ENCODE measurements at places on chromosomes 1 and 21.

DNA sequence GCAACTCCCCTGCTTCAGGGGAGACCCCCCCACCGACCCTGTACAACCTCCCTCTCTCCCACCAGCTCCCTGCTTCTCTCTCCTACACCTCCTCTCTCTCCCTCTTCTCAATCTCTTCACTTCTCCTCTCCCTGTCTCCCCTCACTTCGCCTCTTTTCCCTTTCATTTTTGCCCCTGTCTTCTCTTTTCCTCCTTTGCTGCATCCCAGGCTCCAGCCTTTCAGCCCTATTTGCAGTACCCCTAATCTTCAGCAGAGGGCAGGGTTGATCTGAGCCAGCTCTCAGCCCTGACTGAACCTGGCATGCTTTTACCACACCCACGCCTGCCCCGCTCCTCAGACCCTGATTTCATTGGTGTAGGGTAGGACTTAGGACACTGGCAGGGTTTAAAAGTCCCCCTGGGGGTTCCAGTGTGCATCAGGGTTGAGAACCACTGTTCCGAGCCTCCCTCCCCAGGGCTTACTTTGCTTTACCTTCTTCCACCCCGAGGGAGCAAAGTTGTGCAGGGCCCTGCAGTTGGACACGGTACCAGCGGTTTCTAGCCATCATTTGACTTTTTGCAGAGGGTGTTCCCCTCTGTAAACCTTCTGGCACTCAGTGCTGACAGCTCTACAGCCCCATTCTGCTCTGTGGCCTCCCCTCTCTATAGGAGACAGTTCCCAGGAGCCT, 67.3 kb upstream of the CNTN2 start:
- peak; percentile 62 for DNase-seq

DNA sequence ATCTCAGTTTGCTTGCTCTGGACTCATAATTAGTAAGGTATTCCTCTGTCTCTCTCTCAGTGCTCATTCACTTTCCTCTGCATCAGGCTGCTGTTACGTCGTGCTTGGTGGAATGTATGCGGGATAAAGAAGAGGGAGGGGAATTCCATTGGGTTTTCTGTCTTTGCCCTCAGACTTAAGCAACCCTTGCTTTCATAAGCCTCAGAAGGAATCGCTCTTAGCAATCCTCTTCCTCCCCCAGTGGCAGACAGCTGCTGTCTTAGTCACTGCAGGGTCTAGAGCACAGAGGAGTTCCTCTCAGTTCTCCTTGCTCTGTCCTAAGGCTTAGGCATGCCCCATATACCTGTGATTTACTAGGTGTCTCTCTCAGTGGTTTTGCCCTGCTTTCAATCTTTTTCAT, 19.1 kb upstream of the NTMT2 start:
- no peak for DNase-seq

DNA sequence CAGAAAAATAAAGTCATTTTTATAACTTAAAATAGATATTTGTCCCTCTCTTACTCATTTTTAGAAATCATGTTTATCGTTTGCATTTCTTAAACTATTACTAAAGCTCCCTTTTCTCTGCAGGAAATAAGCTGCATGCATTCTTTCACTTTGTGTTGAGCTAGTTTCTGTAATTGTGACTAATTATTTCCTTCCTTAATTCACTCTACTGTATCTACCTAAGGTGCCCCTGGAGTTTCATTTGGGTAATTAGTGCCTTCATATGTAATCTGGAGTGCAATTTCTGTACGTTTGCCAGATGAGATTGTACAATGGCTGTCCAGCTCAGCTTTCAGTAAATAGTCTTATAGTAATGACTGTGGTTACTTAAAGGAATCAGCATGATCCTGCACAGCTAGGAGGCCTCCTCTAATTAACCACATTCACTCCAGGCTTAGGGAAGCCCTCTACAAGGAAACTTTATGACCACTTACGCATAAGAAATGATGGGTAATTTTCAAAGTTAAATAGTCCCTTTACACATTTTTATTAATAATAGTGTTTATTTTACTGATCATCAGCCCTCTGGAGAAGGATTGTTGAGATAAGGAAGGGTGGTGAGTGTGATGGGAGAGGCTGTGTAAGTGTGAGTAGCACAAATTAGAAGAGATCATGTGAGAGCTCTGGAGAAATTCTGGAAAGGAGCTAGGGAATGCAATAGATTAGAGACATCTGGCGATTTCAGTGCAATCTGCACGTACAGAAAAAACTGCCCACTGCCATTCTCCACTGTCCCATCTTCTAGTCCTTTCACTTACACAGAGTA, 86.8 kb downstream of the LRRC8C start:
- DNase-seq: no peak

GRCh38 chr1:5507340-5507739, 484.9 kb downstream of the NPHP4 start:
- DNase-seq: no peak

GRCh38 chr21:34307991-34308532, 55.7 kb upstream of the KCNE2 start:
- no peak for DNase-seq

DNA sequence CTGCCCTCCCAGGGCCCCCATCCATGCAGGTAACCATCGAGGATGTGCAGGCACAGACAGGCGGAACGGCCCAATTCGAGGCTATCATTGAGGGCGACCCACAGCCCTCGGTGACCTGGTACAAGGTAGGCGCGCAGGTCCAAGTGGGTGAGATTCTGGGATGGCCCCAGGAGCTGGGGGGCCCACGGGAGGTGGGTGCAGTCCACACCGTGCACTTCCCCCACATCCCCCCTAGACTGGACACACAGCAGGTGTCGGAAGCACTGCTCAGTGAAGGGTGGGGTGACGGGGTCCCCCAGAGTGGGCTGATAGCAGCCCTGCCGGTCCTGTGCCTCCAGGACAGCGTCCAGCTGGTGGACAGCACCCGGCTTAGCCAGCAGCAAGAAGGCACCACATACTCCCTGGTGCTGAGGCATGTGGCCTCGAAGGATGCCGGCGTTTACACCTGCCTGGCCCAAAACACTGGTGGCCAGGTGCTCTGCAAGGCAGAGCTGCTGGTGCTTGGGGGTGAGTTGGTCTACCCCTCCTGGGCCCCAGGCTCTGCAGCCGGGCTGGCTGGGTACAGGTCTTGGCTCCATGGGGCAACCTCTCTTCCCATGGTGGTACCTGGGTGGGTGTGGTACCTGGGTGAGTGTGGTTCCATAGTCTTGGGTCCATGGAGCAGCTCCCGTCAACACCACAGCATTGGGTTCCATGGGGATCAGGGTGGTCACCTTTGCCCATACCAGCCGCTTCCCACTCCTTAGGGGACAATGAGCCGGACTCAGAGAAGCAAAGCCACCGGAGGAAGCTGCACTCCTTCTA, 40.4 kb downstream of the TRIM11 start:
- DNase-seq: no peak

DNA sequence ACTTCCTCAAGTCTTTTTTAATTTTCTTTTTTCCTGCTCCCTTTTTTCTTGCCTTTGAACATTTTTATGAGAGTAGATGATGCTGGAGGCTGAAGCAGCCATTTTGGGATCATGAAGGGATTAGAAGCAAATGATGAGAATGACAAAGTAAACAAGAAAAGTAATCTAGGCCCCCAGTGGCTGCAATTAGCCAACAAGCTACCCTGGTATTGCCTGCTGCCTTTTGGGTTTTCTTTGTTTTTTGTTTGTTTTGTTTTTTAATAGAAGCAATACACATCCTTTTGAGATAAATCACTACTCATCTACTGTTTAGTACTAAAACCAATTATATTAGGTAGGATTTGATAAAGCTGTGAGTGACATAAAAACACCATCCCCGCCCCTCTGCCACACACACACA, 280.7 kb upstream of the ADGRL2 start:
- DNase-seq: no peak

DNA sequence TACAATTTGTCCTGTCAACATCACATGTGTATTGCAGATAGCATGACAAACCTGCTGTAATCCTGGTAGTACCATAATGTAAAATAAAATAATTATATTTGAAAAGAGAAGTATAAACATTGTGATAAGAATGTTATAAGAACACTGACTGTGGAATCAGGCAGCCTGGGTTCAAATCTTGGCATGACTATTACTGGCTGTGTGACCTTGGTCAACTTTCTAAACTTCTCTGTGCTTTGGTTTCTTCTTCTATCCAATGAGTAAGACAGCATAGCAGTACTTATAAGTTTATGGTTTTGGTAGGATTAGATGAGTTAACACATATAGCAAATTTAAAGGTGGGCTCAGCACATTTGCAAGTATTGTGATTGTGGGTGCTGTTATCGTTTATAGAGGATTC, 147.1 kb downstream of the NOS1AP start:
- DNase-seq: no peak

- DNase-seq: peak; percentile 77
These were observed at the start of gene VPS13D for GRCh38 chr1:12229835-12230548. Gene VPS13D, plus strand, starts transcription at chr1:12230030. Its CDS starts 4,237 bp downstream, at chr1:12234267.

DNA sequence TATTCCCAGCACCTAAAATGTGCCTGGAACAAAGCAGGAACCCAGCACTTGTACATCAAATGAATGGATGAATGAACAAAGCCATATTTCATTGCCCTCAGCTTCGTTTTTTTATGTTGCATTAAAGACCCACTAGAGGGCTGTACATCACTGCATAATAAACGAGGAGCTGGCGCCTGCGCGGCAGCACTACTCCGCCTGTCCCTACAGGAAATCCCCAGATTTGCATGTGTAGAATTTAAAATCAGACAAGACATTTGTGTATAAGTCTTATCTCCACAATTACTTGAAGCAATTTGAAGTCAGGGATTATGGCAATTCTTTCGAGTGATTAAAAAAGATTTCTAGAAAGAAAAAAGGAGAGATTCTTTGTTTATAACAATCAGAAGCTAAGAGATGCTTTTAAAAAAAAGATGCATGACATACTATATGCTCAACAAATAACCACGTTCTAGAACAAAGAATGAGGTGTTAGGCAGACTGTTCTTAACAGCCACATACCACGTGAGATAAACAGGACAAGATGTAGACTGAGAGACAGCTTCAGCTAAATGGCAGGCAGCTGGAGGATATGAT, 5.4 kb upstream of the NEK2 start:
- peak; percentile 84 for DNase-seq

DNA sequence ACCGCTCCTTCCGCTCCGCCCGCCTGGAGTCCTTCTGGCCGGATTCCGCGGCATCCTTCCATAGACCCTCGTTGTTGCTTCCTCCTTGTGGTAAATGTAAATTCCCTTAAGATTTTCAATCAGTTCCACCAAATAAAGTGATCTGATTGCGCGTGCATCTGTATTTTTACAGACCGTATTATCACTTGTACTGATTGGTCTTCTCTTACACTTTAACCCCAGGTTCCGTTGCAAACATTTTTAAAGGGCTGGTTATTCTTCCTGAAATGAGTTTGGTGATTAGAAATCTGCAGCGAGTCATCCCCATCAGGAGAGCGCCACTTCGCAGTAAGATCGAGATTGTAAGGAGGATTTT, 483 bp downstream of the YBEY start:
- DNase-seq: no peak

GRCh38 chr1:2529784-2530512, at the start of gene HES5:
Gene HES5, minus strand, starts transcription at chr1:2530263. Its CDS starts 99 bp downstream, at chr1:2530164.
- no peak for DNase-seq

DNA sequence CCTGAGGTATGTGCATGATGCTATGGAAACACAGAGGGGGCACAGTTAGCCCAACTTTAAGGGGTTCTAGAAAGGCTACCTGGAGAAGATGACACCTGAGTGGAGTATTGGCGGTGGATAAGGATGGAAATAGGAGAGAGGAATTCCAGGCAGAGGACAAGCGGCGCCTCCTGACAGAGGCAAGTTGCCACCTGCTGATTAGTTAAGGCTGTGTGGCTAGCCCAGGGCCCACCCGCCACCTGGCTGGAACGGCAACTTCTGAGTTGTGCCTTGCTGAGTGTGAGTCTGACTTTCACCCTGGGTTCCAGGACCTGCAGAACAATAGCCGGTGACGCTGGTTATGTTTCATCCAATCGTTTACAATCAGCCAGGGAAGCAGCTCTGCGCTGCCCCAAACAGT, 126.9 kb upstream of the LMO4 start:
- DNase-seq: no peak

DNA sequence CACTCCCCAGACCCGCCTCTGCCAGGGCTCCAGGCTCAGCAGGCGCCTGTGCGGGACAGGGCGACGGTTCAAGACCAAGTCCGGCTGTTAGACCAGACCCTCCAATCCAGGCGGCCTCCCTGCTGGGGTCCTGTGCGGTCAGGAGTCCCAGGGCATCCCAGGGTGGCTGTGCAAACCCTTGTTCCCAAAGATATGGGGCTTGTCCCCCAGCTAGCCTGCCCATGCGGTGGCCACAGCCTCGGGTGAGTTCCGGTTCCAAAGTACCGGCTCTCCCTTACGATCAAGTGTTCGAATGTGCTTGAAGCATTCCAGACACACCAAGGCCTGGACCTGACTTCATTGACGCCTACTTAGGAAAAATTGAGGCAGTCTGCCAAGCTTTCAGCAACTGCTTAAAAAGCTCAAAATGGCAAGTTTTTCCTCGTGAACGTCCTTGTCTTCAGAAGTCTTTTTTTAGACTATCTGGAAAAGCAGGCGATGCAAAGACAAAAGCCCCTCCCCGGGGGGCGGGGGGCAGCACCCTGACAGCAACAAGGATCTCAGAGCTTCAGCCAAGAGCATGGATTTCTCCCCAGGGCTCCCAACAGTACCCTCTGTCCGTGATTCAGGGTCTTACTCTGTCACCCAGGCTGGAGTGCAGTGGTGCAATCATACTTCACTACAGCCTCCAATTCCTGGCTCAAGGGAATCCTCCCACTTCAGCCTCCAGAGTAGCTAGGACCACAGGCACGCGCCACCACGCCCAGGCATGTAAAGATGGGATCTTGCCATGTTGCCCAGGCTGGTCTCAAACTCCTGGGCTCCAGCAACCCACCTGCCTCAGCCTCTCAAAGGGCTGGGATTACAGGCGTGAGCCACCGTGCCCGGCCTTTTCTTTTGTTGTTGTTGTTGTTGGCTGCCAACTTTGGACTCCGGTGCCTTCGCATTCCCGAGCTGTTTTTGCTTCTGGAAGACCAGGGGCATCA, 2.3 kb downstream of the FAAP20 start:
- DNase-seq: peak; percentile 75

DNA sequence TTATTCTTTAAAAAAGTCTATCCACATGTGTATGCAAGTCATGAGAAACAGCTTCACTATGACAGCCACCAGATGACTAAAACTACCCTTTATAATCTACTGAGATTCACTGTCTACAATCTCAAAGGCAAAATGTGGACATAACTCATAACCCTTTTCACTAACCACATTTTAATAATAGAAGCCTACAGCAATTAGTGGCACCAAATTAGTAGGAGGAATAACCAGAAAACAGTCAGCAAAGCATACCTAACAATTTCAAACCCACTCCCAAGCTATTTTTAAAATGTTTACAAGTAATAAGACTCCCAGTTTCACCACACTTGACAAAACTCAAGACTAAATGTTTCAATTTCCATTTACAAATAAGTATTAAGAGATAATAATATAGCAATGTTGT, 442.9 kb downstream of the PTPRC start:
- DNase-seq: no peak

DNA sequence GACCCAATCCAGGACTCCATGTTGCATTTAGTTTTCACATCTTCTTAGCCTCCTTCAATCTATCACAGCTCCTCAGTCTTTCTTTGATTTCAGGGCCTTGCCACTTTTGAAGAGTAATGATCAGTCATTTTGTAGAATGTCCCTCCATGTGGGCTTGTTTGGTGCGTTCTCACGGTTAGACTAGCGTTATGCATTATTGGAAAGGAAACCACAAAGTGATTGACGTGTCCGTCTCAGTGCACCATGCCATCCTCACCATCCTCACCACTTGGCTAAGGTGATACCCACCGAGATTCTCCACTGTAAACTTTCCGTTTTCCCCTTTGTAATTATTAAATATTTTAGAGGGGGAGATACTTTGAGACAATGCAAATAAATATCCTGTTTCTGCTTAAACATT, 59.6 kb upstream of the OLIG2 start:
- DNase-seq: no peak

Data from muscle of arm (tissue), 14 donors.